ENCODE measurements at places on chromosomes 6 and 20.

- DNase-seq = no peak
These were observed 129.1 kb downstream of the TTLL2 start for GRCh38 chr6:167454003-167454402.

GRCh38 chr20:35771367-35771688 is 487 bp upstream of the PHF20 start:
- DNase-seq = no peak

DNA sequence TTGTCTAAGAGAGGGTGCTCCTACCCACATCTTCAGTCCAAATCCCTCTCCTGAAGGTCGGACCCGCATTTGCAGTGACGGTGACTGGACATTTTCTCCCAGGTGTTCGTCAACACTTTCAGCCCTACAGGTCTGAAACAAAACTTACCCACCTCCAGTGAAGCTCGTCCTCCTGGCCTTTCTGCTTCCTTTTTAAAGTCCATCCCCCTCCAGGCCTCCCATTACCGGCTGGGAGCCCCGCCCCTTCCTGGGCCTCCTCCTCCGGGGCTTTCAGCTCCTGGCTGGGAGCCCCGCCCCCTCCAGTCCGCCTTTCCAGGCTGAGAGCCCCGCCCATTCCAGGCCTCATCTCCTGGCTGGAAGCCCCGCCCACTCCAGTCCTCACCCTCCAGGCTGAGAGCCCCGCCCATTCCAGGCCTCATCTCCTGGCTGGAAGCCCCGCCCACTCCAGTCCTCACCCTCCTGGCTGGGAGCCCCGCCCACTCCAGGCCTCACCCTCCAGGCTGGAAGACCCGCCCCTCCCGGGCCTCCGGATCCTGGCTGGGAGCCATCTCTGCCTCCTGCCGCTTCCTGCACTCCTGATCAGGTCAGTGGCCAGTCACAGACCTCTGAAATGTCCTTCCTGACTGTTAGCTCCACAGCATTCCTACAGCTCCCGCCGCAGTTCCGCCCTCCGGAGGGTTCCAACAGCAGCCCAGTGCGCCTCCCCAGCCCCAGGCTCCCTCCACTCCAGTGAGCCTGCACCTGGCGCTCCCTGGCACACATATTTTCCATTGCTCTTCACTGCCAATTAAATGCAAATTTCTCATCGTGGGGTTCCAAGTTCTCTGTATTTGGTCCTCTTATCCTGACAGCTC is 98.5 kb downstream of the LY86 start:
- DNase-seq = peak; percentile 97

DNA sequence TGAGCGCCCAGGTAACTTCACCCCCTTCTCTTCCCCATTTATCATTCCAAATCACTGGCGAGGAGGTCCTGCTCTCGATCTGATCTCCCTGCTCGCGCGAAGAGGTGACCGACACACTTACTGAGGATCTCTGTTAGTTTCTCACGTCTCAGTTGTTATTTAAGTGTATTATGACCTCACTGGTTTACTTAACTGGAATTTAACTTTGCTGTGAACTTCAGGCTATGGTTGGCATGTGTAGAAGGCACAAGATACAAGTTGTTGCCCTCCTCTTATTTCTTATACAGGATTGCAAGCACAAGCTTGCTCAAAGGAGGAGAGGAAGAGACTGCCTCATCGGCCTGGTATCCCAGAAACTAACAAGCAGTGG is 1.2 kb downstream of the RNF217 start:
- DNase-seq = no peak

GRCh38 chr6:6713657-6714056 is 125.1 kb downstream of the LY86 start:
- DNase-seq = no peak

DNA sequence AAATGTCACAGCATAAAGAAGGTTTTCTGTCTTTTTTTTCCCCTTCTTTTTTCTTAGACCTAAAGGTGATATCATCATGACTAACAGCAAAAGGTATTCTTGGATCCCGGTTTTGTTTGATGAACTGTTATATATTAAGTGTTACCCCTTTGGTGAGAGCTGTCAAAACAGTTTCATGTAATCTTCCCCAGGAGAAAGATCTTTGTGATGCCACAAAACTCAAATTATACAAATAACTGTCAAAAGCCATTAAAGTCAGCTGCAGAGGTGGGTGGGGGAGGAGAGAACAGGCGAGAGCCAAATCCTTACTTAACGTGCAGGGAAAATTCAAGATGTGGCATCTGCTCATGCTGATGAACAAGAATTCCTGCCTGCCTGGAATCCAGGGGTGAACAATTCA is 258.2 kb downstream of the BMP7 start:
- no peak for DNase-seq

DNA sequence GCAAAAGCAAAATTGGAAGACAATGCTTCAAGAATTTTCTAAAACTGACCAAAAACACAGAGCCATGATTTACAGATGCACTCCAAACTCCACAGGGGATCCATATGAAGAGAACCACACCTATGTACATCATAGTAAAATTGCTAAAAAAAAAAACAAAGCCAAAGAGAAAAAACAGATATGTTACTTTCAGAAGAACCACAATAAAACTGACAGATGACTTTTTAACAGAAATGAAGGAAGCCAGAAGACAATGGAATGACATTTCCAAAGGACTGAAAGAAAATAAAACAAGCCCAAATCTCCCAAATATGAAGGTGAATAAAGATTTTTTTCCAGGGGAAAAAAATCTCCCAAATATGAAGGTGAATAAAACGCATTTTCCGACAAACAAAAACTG is 17.5 kb downstream of the TRERF1 start:
- DNase-seq = no peak

- DNase-seq = peak; percentile 41
These were observed 40.9 kb downstream of the ALDH8A1 start for GRCh38 chr6:134908906-134909516.

DNA sequence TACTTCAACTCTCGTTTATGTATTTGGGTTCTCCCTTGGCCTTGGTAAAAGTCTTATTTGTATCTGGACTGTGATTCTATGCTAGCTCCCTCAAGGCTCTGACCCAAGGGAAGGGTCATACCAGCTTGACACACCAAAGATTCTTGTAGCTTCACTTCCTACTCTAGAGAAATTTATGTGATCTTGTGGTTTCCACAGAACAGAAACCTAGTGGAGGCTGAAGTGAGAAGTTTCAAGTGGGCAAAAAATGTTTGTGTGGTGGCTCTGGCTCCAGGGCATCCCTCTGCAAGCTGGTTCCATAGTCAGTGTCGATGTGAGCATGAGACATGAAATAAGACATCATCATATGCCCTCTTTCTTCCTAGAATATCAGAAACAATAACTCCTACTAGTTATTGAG is 48.1 kb upstream of the TNFRSF21 start:
- no peak for DNase-seq

DNA sequence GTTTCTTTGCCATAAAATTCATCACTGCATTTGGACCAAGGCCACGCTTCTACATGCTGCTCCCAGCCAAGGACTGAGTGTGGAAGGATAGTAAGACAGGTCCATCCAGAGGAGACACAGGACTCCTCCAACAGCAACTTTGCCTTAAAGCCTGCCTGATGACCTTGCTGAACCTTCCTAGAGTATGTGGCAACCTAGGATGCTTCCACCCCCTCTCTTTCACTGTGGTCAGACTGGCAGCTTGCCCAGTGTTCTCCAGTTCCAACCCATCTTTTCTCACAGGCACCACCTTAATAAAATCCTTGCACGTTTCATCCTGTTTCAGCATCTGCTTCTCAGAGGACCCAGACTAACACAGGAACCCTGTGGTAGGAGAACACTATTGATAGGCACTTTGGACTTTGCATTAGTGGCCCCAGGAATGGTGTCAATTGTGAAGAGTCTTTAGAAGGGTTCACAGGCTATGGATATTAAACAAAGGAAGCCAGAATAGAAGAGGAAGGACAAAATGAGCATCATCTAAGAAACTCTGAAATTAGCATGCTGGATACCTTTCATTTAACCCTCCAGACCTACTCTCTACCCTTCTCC is 2.4 kb upstream of the PKHD1 start:
- DNase-seq = no peak

DNA sequence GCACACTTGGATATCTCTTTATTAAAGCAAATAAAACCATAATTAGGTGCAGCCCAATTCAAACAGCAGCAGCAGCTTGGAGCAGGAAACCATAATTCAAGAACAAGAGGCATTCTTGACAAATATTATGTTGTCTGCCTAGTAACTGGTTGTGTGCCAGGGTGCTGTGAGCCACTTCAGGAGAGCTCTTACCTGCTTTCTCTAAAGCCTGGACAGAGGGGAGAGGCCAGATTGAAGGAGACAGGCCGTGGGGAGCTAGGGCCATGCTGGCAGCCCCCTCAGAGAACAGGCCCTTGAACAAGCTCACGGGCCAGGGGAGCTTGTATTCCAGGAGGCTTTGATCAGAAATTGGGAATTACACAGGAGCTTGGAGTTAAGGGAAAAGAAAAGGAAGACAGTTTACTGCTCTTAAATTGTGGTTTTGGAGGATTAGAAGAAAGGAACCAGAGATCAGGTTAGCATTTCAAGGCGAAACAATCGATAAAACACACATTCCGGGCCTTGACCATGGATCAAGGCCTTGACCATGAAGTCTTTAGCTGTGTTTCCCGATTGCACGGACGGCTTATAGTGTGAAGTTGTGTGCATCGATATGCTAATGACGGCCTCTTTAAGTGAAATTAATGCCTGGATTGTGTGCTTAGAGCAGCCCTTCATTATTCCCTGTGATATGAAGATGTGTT is 69.8 kb upstream of the NKX2-2 start:
- no peak for DNase-seq

- no peak for DNase-seq
These were observed 443 bp downstream of the RMND1 start for GRCh38 chr6:151451417-151451949.

- no peak for DNase-seq
These were observed 26.5 kb downstream of the FYN start for GRCh38 chr6:111846492-111847409.

DNA sequence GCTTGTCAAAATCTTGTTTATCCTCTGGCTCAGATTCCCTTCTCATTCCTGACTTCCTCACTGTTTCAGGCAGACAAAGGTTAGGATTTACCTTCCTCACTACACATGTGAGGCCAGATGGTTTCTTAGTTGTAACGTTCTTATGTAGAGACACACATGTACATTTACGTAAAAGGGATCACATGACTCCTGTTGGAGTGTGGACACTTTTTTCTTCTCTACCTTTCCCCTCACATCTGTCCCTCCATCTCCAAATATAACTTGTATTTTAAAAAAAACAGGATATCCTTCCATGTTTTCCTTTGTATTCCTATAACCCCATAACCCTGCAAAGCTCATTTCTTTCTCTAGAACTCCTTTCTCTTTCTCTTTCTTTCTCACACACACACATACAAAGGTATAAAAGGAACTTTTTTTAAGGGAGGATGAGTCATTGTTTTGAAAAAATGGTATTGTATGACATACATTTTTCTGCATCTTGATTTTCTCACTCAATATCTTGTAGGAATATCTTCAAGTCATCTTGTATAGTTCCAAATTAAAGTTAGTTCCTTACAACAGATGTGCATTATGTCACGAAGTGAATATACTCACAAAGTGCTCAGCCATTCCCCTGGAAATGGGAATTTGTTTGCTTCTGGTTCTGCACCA is 78.2 kb upstream of the SULF2 start:
- DNase-seq = no peak

- no peak for DNase-seq
These were observed 28.7 kb downstream of the TMEM242 start for GRCh38 chr6:157294654-157295053.

DNA sequence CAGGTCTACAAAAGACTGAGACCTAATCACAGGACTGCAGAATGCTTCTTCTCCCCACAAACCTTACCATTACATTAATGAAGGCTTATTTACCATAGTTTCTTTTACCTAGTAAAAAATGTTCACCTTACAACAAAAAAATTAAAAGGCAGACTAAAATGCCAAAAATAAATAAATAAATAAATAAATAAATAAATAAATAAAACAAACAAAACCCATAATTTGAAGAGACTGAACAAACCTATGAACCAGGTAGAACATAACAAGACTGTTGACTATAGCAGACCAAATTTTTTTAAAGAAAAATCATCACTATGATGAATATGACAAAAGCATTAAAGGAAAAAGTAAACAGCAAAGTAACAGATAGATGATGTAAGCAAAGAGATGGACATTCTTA is 946.3 kb downstream of the EPHA7 start:
- no peak for DNase-seq

DNA sequence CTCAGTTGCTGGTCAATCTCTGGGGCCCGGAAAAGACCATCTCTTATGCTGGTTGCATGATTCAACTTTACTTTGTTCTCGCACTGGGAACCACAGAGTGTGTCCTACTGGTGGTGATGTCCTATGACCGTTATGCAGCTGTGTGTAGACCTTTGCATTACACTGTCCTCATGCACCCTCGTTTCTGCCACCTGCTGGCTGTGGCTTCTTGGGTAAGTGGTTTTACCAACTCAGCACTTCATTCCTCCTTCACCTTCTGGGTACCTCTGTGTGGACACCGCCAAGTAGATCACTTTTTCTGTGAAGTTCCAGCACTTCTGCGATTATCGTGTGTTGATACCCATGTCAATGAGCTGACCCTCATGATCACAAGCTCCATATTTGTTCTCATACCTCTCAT is 4.3 kb downstream of the OR2J3 start:
- DNase-seq = no peak

DNA sequence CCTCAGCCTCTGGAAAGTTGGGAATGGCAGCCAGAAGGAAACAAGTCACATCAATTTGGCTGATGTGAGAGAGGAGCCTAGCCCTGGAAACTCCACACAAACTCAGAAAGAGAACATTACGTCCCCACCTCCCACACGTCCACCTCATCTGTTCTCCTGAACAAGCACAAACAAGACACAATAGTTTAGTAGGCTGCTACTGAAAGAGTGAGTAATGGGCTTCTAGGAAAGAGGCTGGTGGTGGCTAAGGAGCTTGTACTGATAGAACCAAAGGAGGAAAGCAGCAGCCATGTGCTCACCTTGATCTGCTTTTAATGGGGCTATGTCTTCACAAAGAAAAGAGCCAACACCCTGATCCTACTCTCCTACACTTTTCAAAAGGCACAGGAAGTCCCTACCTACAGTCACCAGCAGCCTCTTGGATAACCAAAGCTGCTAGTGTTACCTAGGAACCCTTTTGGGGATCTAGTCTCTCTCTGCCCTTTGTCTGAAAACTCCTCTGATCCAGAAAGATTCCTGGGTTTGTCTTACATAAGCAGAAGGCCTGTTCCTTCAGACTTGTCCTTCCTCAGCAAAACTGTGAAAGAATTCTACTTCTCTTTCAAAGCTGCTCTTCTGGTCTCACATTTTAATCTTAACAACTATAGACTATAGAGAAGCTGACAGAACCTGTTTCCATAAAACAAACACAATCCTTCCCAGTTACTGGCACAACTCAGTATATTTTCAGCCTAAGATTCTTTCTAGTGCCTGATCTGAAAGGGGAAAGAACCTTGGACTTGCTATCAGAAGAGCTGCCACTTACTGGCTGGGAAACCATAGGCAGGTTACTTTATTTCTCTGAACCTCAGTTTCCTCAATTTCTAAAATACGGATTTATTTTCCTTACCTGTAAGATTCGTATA is 3.1 kb downstream of the PLAGL2 start:
- no peak for DNase-seq

- DNase-seq = no peak
These were observed 11.8 kb upstream of the GPR6 start for GRCh38 chr6:109966299-109966698.
